Femur (tissue), 1 donor: ENCODE measurements at places on chromosomes 7 and 10.

GRCh38 chr7:10644849-10645248 lies 328.8 kb upstream of the PHF14 start:
- DNase-seq, result no peak

GRCh38 chr7:151346-152050 lies 40.9 kb upstream of the FAM20C start:
- DNase-seq, result no peak

GRCh38 chr7:228610-229009 lies 36.2 kb downstream of the FAM20C start:
- no peak for DNase-seq

DNA sequence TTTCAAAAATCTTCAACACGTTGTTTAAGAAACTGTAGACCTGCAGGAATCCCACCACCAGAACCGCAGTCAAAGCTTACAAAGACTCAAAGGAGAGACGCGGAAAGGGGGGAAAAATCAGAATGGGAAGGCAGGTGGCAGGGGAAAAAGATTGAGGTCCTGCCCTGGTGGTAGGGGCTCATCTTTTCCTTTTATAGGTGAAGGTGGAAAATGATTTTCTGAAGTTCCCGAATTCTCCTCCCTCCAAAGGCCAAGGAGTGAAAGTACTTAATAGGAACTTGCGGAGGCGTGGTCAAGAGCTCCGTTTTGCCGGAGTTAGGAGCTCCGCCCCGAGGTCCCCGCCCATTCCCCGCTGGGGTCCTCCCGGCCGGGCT lies 724 bp downstream of the BBIP1 start:
- peak; percentile 97 for DNase-seq

GRCh38 chr7:85749696-85750453 lies 563.0 kb upstream of the SEMA3D start:
- DNase-seq, result no peak

GRCh38 chr7:99420213-99420612 lies 11.4 kb downstream of the BUD31 start:
- no peak for DNase-seq

DNA sequence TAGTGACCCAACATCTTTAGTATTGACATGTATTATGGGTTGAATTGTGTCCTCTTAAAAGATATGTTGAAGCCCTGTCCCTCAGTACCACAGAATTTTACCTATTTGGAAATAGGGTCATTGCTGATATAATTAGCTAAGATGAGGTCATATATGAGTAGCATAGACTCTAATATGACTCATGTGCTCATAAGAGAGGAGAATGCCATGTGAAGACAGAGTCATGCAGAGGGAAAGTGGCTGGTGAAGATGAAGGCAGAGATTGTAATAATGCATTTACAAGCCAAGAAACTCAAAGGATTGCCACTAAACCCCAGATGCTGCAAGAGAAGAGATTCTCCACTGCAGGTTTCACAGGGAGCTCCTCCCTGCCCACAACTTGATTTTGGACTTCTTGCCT lies 496.4 kb downstream of the KIF20B start:
- no peak for DNase-seq

GRCh38 chr10:31912289-31912688 lies 16.3 kb downstream of the ARHGAP12 start:
- no peak for DNase-seq

DNA sequence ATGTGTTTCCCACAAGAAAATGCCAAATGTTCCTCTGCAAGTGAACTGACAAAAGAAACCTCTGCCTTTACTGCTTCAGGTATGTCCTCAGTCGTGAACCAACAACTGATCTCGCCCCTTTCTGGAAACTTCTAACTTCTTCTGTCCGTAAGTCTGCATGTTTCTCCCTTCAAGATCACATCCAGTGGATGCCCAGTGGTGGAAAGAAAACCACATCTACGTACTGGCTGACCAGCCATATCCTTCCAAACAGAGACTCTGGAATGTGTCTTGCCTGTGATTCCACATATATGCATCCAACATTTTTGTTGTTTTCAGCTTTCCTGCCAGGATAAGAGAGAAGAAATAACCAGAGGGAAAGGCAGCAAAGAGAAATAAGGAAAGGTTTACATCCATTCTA lies 152.7 kb downstream of the GLI3 start:
- DNase-seq, result no peak

DNA sequence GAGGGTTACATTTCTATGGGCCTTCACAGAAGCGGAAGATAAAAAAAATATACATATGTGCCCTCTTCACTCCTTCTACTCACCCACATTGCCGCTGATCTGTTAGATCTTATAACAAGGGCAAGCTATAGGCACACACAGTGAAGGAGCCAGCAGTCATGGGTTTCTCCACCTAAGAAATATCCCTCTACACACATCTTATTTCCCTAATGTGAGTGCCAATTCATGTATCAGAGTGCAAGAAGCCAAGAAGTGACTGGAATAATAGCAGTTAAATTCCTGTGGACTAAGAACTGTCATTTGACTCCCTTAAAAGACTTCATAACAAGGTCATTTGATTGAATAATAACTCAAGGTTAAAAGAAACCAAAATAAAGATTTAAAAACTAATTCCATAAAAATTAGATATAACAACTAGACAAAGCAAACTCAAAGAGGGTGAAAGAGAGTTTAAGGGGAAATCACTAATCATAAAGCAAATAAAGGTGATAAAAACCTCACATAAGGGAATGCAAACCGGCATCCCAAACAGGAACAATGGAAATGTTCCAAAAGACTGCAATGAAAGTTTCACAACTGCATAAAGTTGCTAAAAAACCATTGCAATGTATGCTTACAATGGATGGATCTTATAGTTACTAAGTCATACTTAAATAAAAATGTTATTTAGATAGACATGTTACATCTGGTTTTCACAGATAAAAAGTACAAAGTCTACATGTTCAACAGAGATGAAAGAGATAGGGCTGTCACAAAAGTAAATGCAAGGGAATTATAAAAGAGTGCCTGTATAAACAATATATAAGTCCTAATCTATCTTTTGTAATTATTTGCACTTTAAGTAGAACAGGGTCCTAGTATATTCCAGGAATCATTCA lies 42.8 kb downstream of the ARHGAP21 start:
- no peak for DNase-seq

- no peak for DNase-seq
These were observed 219.1 kb downstream of the EMX2 start for GRCh38 chr10:117761695-117762094.

- DNase-seq, result no peak
These were observed 117.1 kb downstream of the MYL10 start for GRCh38 chr7:101511965-101512364.

DNA sequence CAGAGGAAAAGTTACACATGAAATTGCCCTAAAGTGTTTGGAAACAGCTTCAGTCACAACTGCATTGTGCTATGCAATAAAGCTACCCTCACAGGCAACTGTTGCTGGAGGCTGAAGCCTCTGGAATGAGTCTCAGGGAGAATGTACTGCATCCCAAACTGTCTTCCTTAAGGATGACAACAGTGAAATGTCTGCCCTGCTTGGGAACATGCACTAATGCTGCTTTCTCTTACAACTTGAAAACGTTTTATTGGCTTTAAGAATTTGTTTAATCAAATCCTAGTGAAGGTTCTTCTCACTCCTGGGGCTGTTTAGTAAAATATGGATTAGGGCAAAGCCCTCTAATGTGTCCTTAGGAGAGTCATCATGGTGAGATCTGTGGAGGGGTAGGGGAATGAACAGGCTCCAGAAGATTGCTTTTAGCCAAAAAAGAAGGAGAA lies 215.4 kb downstream of the TWIST1 start:
- peak; percentile 26 for DNase-seq

DNA sequence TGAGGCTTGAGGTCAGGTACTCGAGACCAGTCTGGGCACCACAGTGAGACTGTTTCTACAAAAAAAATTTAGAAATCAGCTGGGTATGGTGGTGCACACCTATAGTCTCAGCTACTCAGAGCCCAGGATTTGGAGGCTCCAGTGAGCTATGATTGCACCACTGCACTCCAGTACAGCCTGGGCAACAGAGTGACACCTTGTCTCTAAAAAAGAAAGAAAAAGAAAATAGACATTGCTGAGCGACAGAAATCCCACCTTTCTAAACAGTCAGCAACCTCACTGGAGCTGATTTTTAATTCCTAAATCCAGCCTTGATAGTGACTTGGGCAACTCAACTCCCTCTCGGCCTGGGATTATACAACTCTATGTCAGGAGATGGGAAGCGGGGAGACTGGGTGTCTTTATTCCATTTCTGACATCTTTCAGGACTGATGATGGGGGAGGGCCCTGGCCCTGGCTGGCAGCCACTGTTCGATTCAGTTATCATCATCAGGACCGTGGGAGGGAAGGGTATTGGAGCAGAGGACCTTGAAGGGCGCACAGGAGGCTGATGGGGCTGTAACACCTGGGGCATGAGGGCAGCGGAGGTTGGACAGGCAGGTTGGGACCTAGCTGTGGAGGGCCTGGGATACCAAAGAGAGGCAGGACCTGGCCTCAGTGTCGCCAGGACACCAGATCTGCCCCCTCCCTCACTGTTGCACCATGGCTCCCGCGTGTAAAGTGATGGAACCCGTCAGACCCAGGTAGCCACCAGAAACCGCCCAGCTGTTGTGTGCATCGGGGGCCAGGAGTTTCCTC lies 14.7 kb downstream of the HSPB1 start:
- DNase-seq, result no peak

- DNase-seq, result no peak
These were observed 106.6 kb downstream of the ACTR3B start for GRCh38 chr7:152866125-152866524.

- no peak for DNase-seq
These were observed 53.8 kb upstream of the SLC16A12 start for GRCh38 chr10:89589101-89589720.

- peak; percentile 90 for DNase-seq
These were observed 35.6 kb downstream of the CPN1 start for GRCh38 chr10:100046021-100046486.

GRCh38 chr7:111513566-111513965 lies 48.7 kb downstream of the IMMP2L start:
- no peak for DNase-seq

DNA sequence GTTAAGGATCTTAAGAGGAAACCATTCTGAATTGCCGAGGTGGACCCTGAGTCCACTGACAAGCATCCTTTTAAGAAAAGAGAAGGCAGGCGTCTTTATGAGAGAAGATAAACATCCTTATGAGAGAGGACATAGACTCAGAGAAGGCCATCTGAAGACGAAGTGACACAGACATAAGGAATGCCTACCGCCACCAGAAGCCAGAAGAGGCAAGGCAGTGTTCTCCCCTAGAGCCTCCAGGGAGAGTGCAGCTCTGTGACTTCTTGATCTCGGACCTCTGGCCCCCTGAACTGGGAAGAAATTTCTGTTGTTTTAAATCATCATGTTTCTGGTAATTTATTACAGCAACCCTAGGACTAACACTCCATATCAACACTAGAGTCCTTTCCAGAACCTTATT lies 25.2 kb upstream of the ING3 start:
- DNase-seq, result no peak

DNA sequence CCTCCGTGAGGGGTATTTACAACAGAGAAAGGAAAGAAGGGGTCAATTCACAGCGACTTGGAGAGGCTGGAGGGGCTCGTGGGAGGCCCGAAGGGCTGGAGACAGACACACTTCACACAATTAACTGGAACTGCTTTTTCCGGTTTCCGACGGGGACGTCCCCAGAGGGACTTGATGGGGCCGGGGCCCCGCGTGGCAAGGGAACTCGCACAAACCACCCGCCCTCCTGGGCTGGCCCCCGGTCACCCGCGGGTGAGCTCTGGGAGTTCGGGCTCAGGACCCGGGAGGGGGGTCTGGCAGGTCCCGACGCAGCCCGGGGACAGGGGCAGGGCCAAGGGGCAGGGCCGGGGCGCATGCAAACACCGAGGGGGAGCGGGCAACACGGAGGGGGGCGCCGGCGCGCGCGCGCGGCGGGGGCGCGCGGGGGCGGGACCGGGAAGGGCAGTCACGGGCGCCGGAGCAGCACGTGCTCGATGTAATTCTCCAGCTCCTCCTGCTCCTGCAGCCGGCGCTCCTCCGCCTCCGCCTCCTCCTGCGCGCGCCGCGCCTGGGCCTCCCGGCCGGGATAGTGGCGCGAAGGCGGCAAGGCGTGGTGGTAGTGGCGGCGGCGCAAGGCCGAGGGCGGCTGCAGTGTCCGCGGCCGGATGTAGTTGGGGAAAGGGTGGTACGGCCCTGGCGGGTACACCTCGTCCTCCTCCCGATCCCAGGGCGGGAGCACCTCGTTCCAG lies 2.7 kb downstream of the VGF start:
- DNase-seq, result peak; percentile 56

DNA sequence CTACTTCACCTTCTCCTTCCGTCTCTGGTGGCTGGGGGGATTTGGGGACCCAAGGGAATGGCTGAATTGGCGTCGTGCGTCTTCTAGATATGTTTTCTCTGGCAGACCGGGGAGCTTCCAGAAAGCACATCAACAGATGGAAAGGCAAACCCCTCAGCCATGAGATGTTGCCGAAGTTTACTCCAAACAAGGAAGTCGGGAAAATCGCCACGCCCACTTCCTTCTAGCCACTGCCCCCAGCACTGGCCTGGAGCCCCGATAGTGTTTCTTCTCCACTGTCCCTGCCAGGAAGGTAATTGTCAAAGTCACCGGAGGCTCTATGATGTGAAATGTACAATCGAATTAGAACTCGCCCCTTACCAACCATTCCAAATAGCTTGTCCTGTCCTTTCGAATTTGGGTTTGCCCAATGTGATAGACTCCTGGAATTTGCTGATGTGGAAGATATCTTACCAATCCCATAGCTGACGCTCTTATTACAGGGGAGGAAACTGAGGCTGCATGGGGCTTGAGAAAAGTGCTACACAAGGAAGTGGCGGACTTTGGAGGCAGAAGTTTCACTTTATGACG lies 191.0 kb downstream of the LSM5 start:
- DNase-seq, result no peak

DNA sequence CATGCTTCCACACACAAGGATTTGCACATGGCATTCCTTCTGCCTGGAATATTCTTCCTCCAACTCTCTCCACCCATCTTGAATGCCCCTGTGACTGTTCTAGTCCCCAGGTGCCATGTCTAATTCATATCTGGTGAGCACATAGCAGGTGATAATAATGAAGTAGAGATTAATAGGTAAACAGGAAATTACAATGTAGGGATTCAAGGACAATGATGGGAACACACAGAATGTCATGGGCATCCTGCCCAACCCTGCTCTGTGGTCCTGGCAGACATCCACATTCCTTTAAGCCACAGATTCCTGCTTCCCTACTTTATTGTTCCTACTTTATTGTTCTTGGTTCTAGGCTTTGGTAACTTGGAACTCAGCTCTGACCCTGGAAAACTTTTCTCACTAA lies 115.8 kb downstream of the THSD7A start:
- DNase-seq, result no peak
